ENCODE measurements at places on chromosomes 1 and 21.
A peak's percentile ranks its signal among the peaks of the same experiment; 100 is the strongest.

DNA sequence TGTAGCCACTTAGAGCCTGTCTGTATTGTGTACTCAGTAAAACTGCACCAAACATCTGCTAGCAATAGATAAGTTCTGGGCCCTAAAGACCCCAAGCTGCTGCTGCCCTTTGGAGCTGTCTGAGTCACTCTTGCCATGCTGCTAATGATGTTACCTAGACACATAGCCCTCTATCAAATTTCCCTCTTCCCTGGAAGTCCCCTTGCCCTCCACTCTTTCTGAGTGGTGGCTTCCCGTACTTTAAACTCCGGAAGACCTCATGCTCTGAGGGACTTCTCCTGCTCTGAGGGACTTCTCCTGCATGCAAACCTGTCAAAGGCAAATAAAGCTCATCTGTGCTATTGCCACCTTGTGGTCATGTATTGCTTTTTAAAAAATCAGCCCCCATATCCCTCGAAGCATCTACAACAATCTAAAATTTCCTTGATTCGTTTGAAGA, 34.0 kb downstream of the FH start:
- no peak for DNase-seq

GRCh38 chr1:86552376-86552775, 5.5 kb downstream of the CLCA4 start:
- no peak for DNase-seq

DNA sequence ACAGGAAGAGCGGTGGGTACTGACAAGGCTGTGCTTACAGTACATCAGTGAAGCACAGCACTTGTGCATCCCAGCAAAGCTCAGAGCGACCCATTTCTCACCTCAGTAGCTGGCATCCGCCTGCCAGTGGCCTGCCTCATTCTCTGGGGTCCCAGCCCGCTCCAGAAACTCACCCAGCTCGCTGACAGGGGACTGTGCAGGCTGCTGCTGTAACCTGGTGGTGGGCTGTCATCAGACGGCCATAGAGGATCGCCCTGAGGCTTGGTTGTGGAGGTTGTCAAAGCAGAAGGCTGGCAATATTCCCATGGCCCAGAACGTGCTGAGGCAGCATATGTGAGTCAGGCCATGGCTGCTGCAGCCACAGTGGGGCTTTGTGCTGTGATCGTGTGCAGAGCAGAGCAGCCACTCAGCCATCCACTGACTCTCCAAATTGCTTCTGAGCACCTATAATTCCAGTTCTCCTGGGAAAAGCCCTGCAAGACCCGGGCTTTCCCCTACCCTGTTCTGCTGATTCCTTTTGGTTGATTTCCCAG, 13.6 kb upstream of the GPR137B start:
- DNase-seq = no peak

GRCh38 chr1:245322673-245323072, 167.9 kb downstream of the KIF26B start:
- no peak for DNase-seq

- no peak for DNase-seq
These were observed 1132.4 kb upstream of the B3GALT2 start for GRCh38 chr1:194318790-194319280.

DNA sequence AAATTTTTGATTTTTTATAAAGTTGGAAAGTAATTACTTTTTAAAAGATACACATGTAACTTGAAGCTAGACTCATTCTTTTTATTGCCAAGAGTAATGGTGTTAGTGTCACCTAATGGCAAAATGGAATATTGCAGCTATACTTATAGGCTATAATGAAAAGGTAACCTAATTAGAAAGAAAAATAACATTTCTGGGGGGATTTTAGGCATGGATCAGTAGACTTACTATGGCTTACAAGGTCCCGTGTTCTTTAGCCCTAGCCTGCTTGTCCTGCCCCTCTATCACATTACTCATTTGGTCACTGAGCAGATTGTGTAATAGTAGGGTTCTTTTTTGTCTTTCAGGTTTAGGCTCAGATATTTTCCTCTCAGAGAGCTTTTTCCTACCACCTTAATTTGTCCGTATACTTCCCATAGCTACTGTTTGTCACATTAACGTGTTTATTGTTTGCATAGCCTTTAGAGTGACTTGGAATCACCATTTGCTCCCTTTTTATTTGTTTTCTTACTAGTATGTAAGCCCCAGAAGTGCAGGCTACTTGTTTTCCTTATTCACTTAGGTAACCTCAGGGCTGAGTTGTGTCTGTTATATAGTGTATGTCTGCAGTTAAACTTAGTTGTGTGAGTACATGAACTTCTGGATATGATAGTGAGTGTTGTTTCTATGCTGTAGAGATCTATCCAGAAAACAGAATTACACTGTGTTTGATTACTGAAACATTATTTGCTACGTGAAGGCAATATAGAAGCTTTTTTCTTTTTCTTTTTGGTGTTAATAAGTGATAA, 58.7 kb downstream of the RABGAP1L start:
- peak; percentile 34 for DNase-seq

GRCh38 chr1:106523497-106523896, 533.0 kb upstream of the PRMT6 start:
- DNase-seq = no peak

- DNase-seq = peak; percentile 36
These were observed 62.3 kb downstream of the GFI1 start for GRCh38 chr1:92424381-92424780.

GRCh38 chr1:95098196-95098595, 19.0 kb upstream of the TLCD4 start:
- peak; percentile 33 for DNase-seq

DNA sequence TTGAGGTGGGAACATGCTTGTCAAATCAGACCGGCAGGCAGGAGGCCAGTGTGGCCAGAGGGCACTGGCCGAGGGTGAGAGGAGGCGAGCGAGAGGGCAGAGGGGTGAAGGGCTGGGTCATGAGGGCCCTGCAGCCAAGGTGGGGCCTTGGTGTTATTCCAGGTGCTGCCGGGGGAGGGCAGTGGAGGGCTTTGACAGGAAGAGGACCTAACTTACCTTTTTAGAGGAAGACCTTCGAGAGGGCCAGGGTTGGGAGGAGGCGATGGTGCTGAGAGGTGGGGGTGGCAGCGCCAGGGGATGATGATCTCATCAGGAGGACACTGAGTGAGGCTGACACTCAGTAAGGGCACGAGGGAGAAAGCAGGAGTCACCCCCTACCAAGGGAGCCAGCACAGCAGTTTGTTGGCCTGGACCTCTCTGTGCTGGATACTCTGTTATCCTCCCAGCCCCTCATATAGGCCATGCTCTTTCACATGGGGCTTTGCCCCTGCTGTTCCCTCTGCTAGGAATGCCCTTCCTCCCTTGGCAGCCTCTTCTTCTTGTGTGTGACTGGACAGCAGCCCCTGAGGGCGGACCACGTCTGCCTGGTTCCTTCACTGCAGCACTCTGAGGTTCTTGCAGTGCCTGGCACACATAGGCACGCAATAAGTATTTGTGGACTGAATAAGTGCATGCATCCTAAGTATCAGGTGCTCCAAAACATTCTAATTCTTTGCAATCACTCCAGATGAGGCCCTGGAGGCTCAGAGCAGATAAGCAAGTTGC, 7.5 kb upstream of the TTC22 start:
- DNase-seq = no peak

GRCh38 chr1:181178241-181178879, 89.9 kb downstream of the IER5 start:
- no peak for DNase-seq

DNA sequence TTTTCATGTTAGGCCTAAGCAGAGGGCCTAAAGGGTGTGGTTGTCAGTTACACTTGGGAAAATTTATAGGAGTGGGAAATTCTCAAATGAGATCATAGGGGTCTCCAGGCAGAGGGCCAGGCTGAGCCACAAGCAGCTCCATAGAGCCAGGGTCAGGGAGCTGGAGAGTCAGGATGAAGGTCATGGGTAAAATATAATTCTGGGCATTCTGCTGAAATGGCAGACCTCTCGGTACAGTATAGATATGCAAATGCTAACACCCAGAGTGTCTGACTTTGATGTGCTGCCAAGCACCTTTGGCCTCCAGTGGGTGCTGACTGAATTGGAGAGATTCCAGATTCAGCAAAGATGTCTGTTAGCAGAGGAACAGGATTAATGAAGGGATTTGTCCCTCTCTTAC, 40.1 kb downstream of the DNM3 start:
- no peak for DNase-seq

- no peak for DNase-seq
These were observed 39.3 kb downstream of the PDE9A start for GRCh38 chr21:42692688-42693087.

DNA sequence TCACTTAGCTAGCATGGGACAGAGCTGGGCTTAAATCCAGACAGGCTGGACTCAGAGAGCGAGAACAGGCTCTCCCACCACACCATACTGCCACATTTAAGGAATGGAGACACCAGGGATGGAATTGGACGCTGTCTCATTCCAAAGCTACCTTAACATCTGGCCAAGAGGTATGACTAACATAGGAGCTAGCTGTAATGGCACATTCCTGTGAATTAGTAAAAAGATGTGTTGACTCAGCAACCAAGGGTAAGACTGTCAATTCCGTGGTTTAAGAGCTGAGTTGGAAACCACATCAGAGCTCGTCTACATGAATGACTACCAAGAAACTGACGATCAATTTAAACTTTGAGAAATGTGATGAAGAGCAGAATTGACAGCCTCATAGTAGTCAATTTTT, 8.3 kb upstream of the TNFRSF9 start:
- DNase-seq = no peak

DNA sequence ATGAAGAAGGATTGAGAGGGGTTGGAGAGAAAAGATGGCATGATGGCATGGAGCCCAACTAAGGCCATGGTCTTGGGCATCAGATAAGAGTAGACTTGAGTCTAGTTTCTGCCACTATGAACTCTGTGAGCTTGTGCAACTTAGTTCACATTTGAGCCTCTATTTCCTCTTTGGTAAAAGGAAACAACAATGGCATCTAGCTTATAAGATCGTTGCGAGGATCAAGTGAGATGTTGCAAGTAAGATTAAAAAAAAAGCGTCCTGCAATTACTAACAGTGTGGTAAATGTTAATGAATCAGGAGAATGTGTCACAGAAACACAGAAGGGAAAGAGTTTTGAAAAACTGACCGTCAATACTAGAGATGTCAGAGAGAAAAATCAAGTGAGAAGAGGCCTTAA, 202.9 kb upstream of the FGGY start:
- DNase-seq = peak; percentile 76

GRCh38 chr1:9840176-9840575, 16.4 kb upstream of the CLSTN1 start:
- no peak for DNase-seq

GRCh38 chr1:207799989-207800648, 48.3 kb downstream of the CD46 start:
- DNase-seq = no peak

- no peak for DNase-seq
These were observed 17.1 kb downstream of the RPAP2 start for GRCh38 chr1:92315766-92316599.

GRCh38 chr1:112255080-112255479, 140.9 kb upstream of the CTTNBP2NL start:
- DNase-seq = no peak

GRCh38 chr1:31600641-31601040, 16.8 kb upstream of the HCRTR1 start:
- no peak for DNase-seq
